ENCODE measurements at places on chromosomes 6 and 20.

DNA sequence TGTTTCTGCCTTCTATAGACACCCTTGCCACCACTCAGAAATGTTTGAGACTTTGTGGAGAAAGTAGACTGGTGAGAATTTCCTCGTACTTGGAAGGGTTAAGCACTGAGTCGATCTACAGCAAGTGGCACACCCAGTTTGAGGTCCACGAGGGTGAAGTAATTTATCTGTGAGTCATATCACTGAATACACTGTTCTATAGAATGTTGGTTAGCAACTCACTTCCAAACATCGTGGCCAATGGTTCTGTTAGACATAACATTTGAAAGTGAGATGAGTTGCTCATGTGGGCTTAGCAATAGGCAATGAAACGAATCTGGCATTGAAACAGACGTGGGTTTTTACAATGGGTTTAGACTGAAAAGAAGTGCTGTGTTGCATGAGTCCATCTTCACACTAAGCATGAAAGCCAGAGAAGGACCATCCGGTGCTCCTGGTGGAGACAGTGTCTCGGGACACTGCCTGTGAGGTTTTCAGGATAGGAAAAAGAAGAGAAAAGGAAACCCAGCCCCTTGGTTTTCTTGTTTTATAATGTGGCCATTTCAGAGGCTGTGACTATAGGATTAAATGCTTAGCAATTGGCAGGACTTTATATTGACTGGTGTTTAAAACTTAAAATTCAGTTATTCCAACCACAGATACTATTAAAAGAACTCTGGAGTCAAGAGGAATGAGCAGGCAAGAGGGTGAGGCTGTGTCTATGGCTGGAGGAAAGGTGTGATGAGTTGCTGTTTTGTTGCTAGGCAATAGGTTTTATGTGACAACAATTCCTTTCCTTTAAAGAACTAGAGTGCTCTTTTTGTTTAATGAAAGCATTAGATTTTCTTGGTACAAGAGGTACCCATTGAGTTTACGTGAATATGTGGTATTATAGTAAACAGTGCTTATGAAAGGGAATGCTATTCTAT lies 31.0 kb upstream of the EZR start:
- peak; percentile 94 for DNase-seq

DNA sequence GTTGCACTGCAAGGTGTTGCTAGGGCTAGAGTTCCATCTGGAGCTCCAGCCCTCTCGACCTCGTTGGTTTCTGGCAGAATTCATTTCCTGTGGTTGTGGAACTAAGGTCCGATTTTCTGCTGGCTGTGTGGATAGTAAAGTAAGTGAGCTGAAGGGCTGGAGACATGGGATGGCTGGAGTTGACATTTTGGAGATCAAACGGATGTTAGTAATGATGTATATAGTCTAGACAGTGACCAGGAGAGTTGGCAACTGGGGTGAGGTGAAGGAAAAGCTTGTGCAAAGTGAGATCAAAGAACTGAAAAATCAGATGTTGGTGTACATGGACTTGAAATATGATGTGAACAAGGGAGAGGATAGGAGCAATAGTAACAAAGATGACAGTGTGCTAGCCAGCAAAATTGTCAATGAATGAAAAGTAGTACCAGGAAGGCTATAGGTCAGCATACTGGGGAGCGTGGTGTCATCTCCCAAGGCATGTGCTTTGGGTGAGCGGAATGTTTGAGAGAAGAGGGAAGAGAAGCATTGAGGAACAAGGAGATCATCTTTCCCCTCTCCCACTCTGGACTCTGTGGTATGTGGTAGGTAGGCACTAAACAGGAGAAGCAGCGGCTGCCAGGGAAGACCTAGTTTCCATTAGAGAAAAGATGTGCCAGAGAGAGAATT lies 7.8 kb downstream of the QRSL1 start:
- no peak for DNase-seq

DNA sequence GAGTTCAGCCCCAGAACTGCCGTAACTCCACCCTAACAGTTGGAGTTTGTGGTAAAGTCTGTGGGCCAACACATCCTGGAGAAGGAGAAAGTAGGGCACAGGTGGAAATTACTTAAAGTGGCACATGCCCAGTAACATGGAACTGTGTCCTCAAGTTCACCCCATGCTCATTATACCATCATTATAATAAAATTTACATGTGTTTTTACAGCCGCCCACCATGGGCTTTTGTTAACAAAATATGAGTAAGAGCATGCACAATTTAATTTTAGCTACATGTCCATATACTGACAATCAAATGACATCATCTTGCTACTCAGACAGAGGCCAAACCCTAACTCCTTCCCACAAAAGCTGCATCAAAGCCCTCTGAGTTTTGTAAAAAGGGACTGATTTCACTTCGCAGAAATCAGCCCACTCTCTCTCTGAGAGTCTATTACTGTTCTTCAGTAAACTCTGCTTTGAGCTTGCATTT lies 17.3 kb upstream of the ELOVL4 start:
- DNase-seq: no peak

- DNase-seq: peak; percentile 70
Observed at GRCh38 chr6:148518511-148519156, 176.0 kb downstream of the SASH1 start.

GRCh38 chr6:44527583-44528369 lies 140.3 kb downstream of the CDC5L start:
- DNase-seq: no peak

- no peak for DNase-seq
Observed at GRCh38 chr6:167568407-167569024, 243.6 kb downstream of the TTLL2 start.

DNA sequence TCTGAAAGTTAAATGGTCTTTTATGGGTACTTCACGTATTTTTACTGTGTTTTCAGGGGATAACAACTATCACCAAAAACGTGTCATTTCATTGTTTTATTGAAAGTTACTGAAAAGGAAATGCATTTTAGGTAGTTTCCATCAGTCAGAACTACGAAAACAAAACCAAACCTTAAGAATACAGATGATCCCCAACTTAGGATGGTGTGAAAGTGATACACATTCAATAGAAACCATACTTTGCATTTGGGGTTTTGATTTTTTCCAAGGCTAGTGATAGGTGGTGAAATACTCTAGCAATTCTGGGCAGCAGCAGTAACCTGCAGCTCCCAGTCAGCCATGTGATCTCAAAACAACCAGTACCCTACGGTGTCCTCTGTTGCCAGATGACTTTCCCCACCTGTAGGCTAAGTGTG lies 25.9 kb upstream of the EFHC1 start:
- no peak for DNase-seq

DNA sequence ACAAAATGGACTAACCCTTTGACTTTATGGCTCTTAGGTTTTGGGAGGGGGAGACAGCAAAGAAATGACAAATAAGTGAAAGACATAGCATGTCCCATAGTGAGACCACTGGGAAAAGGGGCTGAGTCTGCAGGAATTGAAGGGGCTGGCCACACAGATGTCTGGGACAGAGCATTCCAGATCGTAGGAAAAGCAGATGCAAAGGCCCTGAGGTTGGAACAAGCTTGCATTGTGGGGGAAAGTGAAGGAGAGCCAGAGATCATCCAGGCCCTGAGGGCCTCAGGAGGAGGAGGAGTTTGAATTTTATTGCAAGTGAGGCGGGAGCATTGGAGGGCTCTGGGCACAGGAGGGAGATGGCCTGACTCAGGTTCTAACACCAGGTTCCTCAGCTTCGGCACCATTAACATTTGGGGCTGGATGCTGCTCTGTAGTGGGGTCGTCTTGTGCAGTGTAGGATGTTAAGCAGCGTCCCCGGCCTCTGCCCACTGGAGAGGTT lies 97.5 kb downstream of the CEBPB start:
- no peak for DNase-seq

DNA sequence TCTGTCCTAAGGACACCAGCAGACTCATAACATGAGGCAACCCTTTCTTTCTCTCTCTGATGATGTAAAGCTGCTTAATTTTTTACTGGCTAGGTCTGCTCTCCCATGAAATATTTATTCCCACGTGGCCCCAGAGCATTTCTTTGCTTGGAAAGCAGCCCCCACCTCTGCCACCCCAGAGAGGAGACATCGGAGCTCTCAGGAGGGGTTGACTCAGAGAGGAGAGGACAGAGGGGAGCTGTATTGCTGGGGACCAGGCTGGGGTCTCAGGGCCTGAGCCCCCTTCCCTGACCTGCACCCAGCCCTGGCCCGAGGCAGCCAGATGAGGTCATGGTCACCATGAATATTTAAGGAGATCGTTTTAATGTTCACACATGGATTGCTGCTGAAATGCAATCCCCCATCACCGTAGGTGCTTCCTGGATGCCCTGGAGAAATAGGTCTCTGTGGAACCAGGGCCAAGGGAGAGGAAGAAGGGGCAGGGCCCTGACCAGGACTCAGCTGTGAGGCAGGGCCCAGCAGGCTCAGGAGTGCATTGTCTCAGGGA lies 117.5 kb downstream of the DLL1 start:
- no peak for DNase-seq

DNA sequence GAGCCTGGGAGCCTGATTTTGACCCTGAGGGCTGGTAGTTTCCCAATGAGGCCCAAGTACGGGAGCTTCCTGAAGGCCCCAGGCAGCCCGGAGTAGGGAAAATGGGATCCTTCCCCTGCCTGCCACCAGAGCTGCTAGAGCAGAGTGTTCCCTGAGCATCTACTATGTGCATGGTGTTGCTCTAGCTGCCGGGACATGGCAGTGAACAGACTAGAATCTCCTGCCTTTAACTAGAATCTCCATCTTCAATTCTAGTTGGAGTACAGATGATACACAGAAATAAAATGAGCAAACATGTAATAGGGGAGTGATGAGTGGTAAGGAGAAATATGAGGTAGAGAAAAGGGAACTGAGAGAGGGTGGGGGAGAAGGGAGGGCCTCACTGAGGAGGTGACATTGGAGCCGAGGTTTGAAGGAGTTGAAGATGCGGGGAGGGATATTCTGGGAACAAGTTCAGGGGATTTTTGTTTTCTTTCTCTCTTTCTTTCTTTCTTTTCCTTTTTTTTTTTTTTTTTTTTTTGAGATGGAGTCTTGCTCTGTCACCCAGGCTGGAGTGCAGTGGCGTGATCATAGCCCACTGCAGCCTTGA lies 18.5 kb downstream of the VSTM2L start:
- no peak for DNase-seq

DNA sequence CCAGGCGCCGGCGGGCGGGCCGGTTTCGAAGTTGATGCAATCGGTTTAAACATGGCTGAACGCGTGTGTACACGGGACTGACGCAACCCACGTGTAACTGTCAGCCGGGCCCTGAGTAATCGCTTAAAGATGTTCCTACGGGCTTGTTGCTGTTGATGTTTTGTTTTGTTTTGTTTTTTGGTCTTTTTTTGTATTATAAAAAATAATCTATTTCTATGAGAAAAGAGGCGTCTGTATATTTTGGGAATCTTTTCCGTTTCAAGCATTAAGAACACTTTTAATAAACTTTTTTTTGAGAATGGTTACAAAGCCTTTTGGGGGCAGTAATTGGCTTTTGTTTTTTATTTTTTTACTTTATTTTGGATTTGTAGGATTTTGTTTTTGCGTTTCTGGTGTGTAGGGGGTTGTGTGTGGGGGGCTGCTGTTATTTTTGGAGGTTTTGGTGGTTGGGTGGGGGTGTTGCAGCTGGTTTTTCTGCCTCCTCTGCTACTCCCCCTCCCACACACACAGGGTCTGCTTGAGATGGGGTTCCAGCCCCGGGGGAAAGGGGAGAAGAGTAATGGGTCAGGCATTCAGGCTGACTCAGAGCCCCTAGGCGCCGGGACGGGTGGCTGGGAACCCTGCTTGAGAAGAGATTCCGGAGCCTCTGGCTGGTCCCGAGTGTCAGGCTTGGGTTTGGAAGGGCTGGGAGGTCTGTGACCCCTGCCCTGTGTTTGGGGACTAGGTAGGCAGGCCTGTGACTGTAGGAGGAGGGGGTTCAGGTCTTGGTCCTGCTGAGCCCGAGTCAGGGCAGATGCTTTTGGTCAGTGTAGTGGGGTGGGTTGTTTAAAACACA lies 2.0 kb downstream of the CEBPB start:
- DNase-seq: peak; percentile 95

DNA sequence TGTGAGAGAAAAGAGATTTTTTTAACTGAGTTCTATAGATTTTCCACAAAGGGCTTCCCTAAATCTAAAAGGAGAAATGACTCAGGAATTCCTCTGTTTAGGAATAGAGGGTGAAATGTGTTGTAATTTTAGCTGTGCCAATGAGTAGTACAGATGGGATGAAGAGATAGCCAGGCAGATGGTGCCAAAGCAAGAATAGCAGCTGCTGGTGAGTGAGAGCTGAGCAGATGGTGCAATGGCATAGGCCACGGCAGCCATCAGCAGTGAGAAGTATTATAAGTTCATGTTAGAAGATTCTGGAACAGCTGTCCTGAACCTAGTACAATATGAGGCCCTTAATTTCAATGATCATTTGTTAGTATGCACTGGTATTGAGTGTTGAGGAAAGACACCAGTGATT lies 40.2 kb upstream of the CRISP1 start:
- no peak for DNase-seq

DNA sequence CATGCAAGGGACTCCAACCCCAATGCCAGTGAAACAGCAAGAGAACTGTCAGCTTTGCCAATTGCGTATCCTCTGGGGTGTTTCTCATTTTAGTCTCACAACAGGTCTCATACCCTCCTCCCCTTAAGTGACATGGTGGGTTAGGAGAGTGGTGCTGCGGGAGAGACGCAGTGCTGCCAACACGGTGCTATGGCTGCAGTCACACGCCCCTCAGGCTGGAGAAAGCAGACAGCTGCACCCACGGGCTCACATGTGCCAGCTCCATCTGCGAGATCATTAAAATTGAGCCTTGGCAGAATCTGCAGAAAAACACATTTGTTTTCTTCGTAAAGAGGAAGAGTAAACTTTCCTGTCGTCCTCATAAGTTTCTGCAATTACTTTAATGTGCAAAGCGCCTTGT lies 114.7 kb downstream of the ANKRD60 start:
- DNase-seq: no peak

GRCh38 chr6:56525974-56526789 lies 116.5 kb downstream of the DST start:
- DNase-seq: no peak

DNA sequence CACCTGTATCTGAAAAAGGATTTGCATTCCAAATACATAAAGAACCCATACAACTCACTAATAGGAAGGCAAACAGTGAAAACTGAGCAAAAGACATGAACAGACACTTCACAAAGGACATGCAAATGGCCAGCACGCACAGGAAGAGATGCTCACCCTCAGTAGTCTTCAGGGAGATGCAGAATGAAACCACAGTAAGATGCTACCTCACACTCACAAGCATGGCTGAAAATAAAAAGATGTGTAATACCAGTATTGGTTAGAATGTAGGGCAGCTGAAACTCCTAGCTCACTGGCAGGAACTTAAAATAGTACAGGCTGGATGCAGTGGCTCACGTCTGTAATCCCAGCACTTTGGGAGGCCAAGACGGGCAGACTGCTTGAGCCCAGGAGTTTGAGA lies 64.6 kb downstream of the SNX5 start:
- DNase-seq: no peak

DNA sequence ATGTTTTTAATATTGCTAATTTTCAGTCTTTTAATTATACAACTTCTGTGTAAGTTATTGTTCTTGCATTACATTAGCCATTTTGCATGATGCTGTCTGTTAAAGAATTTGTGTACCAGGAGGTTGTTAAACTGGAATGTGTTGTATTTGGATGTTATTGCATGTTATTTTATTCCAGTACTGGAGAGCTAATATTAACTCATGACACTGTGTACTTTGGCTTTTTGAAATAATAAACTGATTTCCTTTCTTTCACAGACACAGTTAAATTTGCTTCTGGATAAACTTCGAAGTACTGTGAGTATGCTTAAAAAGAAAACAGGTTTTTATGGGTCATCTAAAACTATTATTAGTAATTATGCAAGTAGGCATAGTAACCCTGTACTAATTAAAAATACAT lies 121.3 kb downstream of the MYO6 start:
- no peak for DNase-seq

- no peak for DNase-seq
Observed at GRCh38 chr6:108395297-108395696, 100.4 kb downstream of the AFG1L start.

GRCh38 chr20:32611286-32611685 lies 26.2 kb upstream of the NOL4L start:
- no peak for DNase-seq
